ENCODE measurements at places on chromosomes 6 and 20.

DNA sequence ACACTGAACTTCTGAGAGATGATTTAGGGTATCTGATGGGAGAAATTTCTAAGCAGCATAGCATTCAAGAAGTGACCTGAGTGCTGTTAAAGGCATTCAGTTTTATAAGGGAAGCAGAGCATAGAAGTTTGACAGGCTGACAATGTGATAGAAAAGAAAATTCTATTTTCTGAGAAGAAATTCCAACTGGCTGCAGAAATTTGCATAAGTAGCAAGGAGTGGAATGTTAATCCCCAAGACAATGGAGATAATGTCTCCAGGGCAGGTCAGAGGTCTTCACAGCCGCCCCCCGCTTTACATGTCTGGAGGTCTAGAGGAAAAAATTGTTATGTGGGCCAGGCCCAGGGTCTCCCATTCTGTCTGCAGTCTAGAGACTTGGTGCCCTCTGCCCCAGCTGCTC, 1361.8 kb upstream of the EYS start:
- no peak for DNase-seq

DNA sequence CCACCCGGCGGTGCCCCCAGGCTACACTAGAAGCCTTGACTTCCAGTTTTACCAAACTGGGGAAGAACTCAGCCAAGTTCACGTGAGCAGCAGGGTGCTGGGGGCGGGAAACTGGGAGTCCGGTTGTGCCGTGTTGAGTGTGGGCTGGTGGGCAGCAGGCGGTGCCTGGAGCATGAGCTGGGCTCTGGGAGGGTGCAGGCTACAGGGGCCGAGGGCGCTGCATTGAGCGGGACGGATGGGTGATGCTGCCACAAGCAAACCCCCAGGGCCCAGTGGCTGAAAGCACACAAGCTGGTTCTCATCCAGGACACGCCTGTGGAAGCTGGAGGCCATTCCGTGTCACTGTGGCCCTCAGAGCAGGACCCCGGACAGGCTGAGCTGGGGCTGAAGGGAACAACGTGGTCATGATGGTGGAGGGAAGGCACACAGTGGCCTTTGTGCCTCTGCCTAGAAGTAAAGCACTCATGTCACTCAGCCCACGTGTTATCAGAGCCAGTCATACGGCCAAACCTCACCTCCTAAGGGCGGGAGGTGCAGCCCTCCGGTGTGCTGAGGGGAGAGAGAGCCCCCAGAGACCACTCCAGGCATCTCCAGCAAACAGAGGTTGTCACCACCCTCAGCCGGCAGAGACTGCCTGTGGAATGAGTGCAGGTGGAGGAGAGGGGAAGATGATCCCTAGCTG, 29.5 kb downstream of the RBM38 start:
- DNase-seq: no peak

GRCh38 chr6:25312703-25313102, 33.5 kb downstream of the CARMIL1 start:
- no peak for DNase-seq

DNA sequence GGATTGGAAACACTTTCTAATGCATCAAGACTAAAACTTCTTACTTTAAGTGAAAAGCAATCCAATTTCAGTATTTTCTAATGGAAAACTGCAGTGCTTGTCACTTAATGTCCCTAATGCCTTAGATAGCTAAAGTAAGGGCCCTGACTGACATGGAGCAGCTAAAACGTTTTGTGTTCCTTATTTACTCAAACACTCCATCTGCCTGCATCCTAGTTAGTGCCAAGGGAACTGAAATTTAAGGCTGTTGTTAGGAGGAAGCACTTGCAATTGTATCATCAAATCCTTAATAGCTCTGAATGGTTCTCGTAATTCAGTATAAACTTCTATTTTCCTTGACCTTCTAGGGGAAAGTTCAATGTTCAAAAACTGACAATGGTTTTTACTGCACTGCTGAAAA, 127.4 kb downstream of the GJA10 start:
- no peak for DNase-seq

- no peak for DNase-seq
Observed at GRCh38 chr6:132320007-132320406, 81.3 kb downstream of the MOXD1 start.

DNA sequence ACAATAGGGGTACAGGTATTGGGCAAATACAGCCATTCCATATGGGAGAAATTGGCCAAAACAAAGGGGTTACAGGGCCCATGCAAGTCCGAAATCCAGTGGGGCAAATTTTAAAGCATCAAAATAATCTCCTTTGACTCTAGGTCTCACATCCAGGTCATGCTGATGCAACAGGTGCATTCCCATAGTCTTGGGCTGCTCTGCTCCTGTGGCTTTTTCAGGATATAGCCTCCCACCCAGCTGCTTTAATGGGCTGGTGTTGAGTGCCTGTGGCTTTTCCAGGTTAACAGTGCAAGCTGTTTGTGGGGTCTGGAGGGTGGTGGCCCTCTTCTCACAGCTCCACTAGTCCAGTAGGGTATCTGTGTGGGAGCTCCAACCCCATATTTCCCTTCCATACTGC, 607.1 kb downstream of the MEI4 start:
- DNase-seq: no peak

GRCh38 chr20:11769825-11770224, 147.9 kb upstream of the BTBD3 start:
- DNase-seq: no peak

DNA sequence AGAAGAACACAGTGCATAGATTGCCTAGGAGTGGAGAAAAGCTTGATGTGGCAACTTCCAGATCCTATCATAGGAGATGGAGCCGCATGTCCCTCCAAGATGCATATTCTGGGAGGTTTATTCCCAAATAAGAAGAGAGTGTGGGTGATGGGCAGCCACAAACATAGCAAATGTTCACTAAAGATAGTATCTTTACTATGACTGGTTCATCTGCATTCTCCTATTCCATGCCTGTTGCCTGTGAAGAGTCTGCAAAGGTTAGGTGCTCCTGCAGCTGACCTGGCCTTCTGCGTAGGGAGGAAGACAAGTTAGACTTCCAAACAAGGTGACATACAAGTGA, 14.5 kb upstream of the CCN6 start:
- DNase-seq: no peak

- peak; percentile 42 for DNase-seq
Observed at GRCh38 chr6:102853249-102853955, 1459.9 kb downstream of the GRIK2 start.

DNA sequence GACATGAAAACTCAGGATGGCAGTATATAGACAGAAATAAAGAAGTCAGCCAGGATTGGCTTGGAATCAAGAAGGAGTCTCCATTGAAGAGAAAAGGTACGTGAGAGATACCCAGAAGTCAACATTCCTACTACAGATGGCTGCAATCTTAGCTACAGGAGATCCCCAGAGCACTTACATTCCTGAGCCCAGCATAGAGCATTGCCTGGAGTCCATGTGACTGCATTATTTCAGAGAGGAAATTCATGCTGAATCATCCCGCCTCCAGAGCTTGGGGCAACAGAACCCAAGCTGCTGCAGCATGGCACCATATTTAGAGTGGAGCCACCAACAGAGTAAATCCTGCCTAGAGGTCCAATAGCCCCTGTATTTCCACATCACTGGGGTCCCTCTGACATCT, 125.0 kb upstream of the GRIK2 start:
- no peak for DNase-seq

GRCh38 chr20:24829649-24830370, 119.3 kb upstream of the CST7 start:
- no peak for DNase-seq

GRCh38 chr6:93721386-93722048, 302.2 kb upstream of the EPHA7 start:
- no peak for DNase-seq

GRCh38 chr6:35368038-35368887, 25.9 kb downstream of the PPARD start:
- DNase-seq: no peak

DNA sequence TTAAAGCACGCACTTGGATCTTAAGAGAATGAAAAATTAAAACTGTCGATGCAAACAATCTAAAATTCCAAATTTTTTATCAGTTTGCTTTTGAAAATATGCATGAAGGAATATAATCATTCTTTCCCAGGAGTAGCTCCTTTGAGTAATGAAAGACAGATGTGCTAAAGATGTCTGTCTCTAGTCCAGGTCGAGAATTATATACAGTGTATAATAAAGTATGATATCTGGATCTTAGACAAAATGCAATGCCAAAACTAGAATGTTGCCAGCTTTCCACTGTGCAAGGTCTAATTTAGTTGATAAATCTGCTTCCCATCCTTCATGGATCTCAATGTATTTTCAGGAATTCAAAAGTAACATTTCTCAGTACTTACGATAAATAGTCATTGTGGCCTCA, 65.1 kb upstream of the ADGRG6 start:
- no peak for DNase-seq

DNA sequence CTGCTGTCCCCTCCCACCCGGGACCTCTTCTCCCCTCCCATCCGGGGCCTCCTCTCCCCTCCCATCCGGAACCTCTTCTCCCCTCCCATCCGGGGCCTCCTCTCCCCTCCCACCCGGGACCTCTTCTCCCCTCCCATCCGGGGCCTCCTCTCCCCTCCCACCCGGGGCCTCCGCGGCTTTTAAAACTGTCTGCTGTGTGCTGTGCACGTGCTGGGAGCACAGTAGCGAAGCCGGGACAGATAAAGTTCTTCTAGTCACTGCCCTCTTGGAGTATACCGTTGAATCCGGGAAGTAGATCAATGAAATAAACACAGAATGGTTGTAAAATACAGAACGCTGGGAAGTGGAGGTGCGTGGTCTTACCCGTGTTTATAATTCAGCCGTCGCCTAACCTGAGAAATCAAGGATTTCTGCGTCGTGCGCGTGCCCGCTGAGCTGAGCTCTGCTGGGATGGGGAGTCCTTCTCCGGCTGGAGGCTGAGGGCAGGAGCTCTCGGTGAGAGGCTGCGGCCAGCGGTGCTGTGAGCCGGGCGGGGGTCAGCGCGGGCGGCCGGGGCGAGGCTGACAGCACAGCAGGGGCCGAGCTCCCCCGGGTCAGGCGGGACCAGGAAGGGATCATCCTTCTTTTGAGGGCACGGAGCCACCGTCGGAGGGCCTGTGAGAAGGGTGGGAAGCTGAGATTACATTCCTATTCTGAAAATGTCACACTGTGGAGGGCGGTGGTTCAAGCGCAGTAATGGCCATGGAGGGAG, 19.6 kb upstream of the KIF25 start:
- no peak for DNase-seq

GRCh38 chr6:16205377-16206144, 32.8 kb upstream of the GMPR start:
- DNase-seq: peak; percentile 75

- DNase-seq: no peak
Observed at GRCh38 chr6:9455864-9456658, 958.8 kb downstream of the TFAP2A start.

DNA sequence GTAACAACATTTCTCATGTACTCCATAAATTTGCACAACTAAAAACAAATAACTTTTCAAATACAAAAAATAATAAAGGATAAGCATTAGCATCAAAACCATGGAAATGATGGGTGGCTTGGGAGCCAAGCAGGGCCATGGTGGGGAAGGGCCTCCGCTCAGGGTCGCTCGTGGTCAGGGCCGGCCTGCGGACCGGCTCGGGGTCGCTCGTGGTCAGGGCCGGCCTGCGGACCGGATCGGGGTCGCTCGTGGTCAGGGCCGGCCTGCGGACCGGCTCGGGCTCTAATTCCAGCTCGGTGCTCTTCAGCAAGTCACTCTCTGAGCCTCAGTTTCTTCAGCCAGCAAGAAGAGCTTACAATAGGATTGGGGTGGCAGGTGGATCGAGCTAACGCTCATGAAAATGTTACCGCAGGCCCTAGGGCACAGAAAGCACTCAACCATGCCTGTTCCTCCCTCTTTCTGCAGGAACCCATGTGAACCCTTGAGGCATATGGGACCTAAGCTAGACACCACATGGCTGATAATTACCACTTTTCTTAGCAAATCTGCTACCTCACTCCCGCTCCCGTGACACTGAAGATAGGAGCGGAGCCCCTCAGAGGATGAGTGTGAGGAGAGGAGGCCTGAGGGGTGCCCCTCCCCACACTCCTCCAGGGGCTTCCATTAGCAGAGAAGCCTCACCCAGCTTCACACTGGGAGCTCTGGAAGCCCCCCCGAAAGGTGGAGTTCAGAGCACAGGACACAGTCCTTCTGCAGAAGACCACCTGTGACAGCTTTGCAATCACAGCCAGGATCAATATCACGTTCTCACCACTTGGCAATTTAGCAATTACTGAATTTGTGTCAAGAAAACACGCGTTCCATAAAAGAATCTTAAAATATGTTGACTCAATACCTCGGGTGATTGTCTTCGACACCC, 103.0 kb downstream of the PSMB1 start:
- DNase-seq: no peak

- DNase-seq: no peak
Observed at GRCh38 chr6:52335576-52335975, 26.4 kb upstream of the PAQR8 start.

GRCh38 chr20:34037121-34037520, 43.4 kb downstream of the RALY start:
- DNase-seq: no peak

GRCh38 chr20:44918761-44919160, 8.9 kb downstream of the PABPC1L start:
- no peak for DNase-seq

DNA sequence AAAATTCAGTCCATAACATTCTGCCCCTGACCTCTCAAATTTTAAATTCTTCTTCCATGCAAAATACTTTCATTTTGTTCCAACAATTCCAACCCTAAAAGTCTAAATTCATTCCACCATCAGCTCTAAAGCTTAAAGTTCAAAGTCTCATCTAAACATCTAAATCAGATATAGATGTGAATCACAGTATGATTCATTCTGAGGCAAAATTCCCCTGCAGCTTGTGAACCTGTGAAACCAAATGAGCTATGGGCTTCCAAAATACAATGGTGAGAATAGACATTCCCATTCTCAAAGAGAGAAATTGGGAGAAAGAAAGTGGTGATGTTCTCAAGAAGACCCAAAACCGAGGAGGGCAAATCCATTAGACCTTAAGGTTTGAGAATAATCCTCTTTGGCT, 309.8 kb downstream of the HIVEP2 start:
- DNase-seq: no peak

GRCh38 chr20:44089987-44090674, 96.9 kb downstream of the JPH2 start:
- DNase-seq: no peak

DNA sequence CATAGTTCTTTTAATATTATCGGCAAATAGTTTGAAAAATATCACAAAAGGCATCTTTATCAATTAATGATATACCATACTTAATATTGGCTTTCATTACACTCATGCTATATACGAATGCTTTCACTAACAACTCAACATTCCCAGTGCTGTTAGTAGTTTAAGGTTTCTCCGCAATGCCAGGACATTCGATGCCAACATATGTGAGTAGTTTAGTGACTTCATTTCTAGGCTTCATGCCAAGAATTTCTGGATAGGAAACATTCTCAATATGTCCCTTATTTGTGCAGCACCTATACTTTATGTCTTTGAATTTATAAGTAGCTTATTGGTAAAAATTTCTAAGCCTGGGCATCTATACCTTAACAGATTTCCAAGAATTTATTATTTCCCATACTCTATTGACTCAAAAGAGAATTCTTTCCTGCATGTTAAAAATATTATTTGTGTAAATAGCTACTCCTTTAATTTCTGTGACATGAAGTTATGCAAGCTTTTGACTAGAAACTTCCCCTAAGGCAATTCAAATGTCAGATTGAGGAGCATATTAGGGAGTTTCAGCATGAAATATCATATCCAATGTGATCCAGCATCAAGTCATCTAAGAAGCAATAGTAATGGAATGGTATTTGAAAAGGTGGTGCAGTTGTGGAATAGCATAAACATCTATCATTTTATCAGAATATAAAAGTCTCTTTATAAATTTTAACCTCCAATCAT, 236.0 kb upstream of the STXBP5 start:
- DNase-seq: no peak

Measured in large intestine (tissue), 12 donors.